NAMALWA (cell line): ENCODE measurements at places on chromosomes 6 and 20.
A peak's percentile ranks its signal among the peaks of the same experiment; 100 is the strongest.

DNA sequence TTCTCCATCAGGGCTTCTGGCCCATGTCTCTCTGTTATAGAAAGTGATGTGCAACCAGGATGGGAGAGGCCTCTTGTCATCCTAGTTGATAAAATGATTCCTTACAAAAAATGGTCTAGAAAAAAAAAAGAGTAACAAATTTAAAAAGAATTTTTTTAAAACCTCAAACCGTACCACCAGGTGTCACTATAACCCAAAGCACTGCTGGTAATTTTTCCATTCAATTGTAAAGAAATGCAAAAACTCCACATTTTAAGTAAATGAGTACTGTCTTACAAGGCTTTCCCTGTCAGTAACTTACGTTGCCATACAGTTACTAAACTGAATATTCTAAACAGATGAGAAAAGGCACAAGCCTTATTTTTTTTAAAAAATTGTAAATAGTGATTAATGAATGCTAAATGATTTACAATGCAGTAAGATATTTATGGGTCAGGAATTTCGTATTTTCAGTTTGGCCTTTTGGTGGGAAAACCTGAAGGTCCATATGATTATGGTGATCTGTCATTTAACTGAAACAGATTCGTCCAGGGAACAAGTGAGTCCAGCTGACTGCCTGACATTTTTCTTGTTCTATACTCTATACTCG is 95.4 kb downstream of the OGFRL1 start:
- DNase-seq, result peak; percentile 73

DNA sequence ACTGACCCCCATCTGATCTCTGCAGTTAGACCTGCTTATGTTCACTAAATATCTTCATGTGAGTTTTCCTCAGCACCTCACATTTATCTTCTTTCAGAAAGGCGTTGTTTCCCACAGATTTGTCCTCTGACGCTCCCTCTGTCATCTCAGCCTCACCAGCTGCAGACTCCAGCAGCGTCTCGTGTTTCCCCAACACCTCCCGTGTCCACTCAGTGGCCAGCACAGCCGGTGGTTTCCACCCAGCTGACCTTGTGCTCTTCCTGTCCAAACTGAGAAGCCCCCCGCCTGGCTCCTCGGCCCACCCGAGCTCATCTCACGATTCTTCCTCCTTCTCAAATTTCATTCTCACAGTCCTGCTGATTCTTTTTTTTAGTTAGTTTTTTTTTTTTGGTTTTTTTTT is 12.5 kb downstream of the ERMARD start:
- no peak for DNase-seq

DNA sequence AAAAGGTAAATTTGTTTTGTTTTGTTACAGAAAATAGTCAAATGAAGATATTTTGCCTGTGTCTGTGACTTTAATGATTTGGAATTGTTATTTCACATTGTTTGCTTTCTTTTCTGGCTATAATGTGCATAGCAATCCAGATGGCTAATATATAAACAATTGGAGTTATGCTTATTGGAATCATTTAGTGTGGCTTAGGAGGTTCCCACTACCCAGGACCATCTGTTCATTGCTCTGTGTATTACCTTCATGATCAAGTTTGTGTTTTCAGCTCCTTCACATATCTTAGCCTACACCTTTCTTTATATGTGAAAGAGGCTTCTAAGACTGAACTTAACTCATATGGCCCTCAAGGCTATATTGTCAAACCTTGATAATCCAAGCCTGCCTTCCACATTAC is 232.9 kb downstream of the BCKDHB start:
- no peak for DNase-seq

DNA sequence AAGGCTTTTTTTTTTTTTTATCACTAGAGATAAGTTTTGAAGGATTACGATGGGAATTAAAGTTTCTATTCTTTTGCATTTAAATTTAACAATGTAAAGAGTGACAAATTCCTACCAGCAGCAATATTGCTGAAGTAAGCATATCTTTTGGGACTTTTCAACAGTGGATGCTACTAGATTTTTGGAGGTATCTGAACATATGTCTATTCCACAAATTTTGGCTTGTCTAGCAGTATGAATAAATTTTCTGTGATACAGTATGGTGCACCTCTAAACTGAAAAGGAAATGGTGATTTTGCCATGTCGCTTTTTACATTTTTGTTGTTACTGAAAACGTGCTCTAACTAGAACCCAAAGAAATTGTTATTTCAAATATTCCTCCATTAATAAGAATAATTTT is 368.3 kb upstream of the MANEA start:
- no peak for DNase-seq

GRCh38 chr6:43986177-43986825 is 141.0 kb downstream of the MRPL14 start:
- DNase-seq, result no peak

- DNase-seq, result no peak
These were observed 57.9 kb upstream of the MANEA start for GRCh38 chr6:95519228-95520037.

DNA sequence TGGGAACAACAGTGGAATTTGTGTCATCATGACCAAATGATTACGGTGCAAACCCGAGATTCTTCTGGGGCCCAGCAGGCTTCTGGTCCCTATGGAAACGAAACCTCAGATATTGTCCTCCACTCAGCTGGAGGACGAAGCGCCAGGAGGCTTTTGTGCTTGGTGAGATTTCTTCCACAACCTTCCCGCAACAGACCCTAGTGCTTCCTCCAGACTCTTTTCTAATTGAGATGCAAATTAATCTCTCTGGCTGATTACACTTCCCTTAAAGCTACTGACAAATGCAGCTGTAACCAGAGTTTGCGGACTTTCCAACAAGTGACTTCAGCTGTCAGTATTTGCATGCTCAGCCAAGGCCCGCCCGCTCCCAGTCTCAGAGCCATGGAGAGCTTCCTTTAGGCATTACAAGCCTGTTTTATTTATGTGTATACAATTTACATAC is 96.0 kb downstream of the INSM1 start:
- DNase-seq, result peak; percentile 86
